ENCODE measurements at places on chromosomes 2 and 18. TPM values are rescaled to one million over a fixed set of nuclear protein-coding genes. Genes with fewer than 3 reads are reported as not detected.

Gene KIF1A
- 0.69 TPM for total RNA-seq

Gene REG3A
- not detected for total RNA-seq

Gene HOXD1
- not detected for total RNA-seq

Gene SERPINE2
- 170 TPM for total RNA-seq

Gene STPG4
- total RNA-seq, result not detected
